Trophoblast cell (in vitro differentiated cells and primary cell): ENCODE measurements at places on chromosomes 1 and 21.

DNA sequence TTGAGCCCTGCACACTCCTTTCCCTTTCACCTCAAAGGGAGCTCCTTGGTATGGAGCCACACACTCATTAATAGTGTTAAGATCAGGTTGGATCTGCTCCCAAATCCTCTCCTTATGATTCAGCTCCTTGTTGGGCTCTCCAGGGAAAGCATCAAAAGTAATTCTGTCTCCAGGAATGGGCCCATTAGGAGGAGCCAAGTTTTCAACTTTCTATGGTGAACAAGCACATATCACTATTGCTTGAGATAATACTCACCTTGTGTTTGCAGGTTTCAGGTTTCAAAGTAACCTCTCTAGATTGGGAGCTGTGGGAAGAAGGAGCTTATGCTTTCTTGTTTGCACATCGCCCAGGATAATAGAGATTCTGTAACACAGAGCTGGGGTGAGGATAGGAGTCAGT, 164.8 kb downstream of the TNFSF18 start:
- no peaks in the 10 kb centered on the region for H3K4me1 ChIP-seq
- no peak for DNase-seq
- H3K4me3 ChIP-seq: no peak overlapping the region
- H3K27ac ChIP-seq: no peak overlapping the region

GRCh38 chr21:23886828-23887724, 1720.2 kb downstream of the MRPL39 start:
- no peaks in the 10 kb centered on the region for H3K27me3 ChIP-seq
- DNase-seq: no peak
- H3K36me3 ChIP-seq: no peaks in the 10 kb centered on the region

GRCh38 chr21:36859744-36860501, 106.5 kb downstream of the HLCS start:
- H3K36me3 ChIP-seq: no peaks in the 10 kb centered on the region
- no peaks in the 10 kb centered on the region for H3K27me3 ChIP-seq
- no peak overlapping the region for H3K4me3 ChIP-seq
- H3K27ac ChIP-seq: no peak overlapping the region
- H3K4me1 ChIP-seq: peaks cover 2% of the 10 kb centered on the region

- H3K4me1 ChIP-seq: peaks cover 5% of the 10 kb centered on the region
- no peak overlapping the region for H3K4me3 ChIP-seq
- H3K27ac ChIP-seq: peak overlapping the region; percentile 96
- H3K27me3 ChIP-seq: no peaks in the 10 kb centered on the region
- DNase-seq: no peak
- H3K36me3 ChIP-seq: no peaks in the 10 kb centered on the region
Observed at GRCh38 chr1:88175631-88176226, 508.3 kb upstream of the PKN2 start.

DNA sequence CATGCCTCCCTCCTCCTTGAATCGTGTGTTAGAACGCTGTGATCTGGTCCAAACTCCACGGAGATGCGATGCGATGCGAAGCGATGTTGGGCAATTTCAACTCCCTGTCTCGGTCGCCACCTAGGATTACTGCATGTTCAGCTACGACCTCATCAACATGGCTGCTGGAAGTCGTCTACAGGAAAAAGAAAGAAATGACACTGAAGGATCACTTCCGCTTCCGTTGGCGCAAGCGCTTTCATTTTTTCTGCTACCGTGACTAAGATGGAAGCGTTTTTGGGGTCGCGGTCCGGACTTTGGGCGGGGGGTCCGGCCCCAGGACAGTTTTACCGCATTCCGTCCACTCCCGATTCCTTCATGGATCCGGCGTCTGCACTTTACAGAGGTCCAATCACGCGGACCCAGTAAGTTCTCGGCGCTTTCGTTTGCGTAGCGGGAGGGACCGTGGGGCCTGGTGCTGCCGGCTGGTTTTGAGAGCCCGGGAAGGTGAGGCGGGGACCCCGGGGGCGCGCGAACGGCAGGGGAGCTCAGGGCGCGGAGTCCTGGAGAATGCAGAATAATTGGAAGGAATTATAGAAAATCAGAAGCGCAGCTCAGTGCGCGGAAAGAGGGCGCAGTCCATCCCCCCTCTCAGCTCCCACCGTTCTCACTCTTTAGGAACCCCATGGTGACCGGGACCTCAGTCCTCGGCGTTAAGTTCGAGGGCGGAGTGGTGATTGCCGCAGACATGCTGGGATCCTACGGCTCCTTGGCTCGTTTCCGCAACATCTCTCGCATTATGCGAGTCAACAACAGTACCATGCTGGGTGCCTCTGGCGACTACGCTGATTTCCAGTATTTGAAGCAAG, at the start of gene PSMB4:
PSMB4 (plus strand) TSS at position 250 of the 848 bp plus-strand sequence; CDS start at position 265, 15 bp downstream.
- peaks cover 10% of the 10 kb centered on the region for H3K4me1 ChIP-seq
- DNase-seq: peak; percentile 84
- H3K27ac ChIP-seq: peak within 1 kb of the TSS; percentile 44
- H3K4me3 ChIP-seq: peak within 1 kb of the TSS; percentile 94
- peaks cover 20% of the 10 kb centered on the region for H3K36me3 ChIP-seq
- H3K27me3 ChIP-seq: no peaks in the 10 kb centered on the region

DNA sequence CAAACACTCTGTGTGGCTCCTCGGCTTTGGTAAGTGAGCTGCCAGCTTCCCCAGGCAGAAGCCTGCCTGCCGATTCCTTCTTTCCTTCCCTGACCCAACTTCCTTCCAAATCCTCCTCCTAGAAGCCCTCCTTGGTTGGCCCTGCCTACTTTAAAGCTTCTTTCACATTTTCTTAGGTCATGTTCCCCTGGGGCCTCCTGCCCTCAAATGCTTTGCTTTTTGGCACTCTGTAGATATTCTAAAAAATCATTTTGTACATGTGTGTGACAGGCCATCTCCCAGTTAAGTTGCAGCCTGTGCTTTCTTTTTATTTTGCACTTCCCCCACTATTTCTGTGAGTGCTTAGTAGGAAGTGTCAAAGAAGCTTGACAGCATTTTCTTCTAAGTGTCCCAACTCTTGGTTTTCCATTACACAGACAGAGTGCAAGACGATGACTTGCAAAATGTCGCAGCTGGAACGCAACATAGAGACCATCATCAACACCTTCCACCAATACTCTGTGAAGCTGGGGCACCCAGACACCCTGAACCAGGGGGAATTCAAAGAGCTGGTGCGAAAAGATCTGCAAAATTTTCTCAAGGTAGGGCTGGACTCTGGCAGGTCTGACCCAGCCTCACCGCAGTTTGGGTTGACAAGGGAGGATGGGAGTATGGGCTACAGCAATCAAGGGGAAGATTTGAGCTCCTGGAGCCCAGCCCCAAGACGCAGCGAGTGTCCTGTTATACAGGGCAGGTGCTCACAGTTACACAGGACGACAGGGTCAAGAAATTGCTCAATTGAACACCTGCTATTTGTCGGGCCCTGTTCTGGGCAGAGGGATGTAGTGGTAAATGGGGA, at the start of gene S100A9:
S100A9 (plus strand) TSS at position 2 of the 838 bp plus-strand sequence; CDS start at position 432, 430 bp downstream.
- no peaks in the 10 kb centered on the region for H3K36me3 ChIP-seq
- H3K4me3 ChIP-seq: no peak within 1 kb of the TSS
- H3K4me1 ChIP-seq: peaks cover 7% of the 10 kb centered on the region
- H3K27me3 ChIP-seq: no peaks in the 10 kb centered on the region

GRCh38 chr1:232988572-232989040, 38.2 kb downstream of the NTPCR start:
- no peaks in the 10 kb centered on the region for H3K36me3 ChIP-seq
- no peak overlapping the region for H3K4me3 ChIP-seq

DNA sequence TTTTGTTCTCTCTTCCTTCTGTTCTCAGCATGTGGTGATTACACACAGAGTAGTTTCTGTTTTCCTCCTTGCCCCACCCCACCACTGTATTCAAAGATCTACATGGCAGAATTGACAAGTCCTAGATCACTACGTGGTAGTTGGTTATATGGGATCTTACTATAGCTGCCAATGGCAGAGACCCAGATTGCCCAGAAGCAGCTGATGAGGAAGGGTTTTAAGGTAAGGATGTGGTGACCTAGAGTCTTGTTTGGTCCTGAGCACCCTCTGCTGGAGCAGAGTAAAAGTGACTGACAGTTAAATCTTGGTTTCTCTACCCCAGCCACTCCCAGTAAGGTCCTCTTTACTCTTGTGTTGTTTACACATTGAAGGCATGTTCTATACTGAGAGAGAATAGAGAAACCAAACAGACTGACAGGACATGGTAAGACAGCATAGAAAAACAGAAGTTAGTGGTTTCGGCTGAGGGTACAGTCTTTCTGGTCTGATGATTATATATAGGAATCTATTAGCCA, 22.8 kb upstream of the STRIP1 start:
- H3K27ac ChIP-seq: no peak overlapping the region
- peaks cover 2% of the 10 kb centered on the region for H3K4me1 ChIP-seq
- no peaks in the 10 kb centered on the region for H3K27me3 ChIP-seq
- peaks cover 34% of the 10 kb centered on the region for H3K36me3 ChIP-seq
